ENCODE measurements at places on chromosomes 6 and 20. TPM values are rescaled to one million over a fixed set of nuclear protein-coding genes. Genes with fewer than 3 reads are reported as not detected.

DNA sequence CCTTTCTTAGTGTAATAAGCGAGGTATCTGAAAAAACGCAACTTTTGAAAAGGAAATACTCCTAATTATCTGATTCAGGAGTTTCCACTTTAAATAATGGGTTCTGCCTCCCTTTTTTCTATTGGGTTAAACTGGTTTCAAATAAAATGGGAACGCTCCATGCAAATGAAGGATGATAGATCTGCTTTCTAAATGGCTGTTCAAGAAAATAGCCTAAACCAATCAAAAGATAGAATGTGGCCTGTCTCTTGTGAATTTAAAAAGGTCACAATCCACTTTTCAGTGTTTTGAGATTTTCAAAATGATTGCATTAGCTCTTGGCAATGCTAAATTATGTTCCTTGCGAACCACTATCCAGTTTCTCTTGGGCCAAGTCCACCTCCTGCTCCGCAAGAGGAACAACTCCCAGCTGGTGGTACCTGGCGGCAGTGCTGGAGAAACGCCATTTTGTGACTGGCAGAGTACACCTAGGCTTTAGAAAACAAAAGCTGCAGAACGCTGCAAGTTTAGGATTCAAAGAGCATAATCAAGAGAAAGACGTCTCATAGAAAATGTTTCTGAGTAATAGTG lies 56.7 kb downstream of the TRIM38 start:
- no peak for DNase-seq

DNA sequence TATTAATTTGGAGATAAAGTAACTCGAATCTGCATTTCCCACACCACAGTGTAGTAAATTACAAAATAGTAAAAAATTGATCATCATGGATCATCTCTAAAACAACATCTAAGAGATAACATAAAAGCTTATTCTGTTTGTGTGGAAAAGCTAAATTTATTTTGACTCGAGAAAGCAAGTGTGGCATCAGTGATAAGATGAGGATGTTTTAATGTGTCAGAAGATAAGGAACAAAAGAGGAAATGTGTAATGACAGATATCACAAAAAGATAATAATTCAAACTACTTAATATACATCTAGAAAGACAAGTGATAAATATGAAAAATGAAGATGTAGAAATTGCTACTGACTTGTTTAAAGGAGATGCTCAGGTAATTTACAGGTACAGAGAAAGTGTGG lies 74.1 kb downstream of the DNAH8 start:
- DNase-seq, result no peak

DNA sequence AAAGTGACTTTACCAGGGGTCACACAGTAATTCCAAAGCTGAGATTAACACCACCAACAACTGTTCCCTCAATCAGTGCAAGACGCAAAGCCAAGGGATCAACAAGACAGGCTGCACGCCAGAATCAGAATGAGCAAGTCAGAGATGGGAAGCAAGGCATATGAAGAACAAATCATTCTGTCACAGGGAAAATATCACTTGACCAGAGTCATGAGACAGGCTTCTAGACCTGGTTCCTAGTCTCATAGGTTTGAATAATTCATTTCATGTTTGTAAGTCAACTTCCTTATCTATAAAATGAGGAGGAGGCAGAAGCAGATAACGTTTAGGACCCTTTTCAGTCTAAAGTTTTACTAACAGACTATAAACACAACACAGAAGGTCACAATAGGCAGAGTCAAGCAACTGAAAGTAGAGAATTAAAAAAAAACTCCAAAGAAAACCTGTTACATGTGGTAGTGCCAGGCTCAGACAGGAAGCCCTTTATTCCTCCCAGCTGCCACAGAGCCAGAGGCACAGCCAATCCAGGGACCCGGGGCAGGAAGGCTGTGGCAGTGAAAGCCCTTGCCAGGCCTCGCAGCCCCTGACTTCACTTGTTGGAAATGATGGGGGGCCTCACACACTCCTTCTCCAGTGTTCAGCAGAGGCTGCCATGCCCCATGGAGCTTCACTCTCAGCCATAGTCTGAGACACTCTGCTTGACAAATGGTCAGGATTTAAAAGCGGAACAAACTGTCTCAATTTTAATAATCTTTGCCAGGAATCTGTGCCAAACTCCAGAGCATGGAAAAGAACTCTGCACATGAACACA lies 29.2 kb upstream of the DST start:
- DNase-seq, result peak; percentile 22

DNA sequence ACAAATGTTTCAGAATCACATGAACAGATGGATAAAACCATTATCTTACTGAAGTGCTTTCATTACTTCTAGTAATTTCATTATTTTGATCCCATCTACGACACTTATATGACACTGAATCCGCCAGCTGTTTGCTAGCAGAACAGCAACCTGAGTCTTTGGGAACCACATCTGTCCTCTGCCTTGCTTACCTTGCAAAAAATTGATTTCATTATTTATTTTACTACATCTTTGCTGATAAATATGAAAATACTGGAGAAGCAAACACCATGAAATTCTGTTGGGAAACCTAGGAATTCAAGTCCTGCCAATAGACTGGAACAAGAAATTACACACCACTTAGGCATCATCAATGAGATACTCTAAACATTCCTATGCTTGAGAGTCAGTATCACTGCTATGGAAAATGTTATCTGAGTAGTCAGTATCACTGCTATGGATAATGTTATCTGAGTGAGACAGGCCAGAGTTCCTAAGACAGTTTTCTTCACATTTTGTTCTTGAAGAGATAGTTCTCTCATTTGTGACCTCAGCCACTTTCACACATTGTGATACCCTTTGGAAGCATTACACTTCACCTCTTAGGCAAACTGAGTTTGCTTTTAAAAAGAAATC lies 91.9 kb downstream of the PDE10A start:
- no peak for DNase-seq

DNA sequence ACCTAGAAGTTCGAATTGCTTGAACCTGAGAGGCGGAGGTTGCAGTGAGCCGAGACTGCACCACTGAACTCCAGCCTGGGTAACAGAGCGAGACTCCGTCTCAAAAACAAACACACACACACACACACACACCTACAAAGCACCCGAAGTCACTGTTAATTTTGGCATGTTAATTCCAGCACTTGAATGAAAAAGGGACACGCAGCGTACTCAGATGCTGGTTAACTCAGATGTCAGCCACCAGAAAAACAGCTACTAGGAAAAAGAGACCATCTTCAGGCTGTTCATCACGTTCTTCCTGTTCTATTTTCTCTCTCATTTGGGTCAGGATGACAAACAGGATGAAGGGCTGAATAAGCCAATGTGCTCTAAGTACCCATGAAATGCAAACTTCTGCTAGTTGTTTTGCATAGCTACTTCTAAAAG lies 46.9 kb downstream of the BLOC1S5 start:
- no peak for DNase-seq

DNA sequence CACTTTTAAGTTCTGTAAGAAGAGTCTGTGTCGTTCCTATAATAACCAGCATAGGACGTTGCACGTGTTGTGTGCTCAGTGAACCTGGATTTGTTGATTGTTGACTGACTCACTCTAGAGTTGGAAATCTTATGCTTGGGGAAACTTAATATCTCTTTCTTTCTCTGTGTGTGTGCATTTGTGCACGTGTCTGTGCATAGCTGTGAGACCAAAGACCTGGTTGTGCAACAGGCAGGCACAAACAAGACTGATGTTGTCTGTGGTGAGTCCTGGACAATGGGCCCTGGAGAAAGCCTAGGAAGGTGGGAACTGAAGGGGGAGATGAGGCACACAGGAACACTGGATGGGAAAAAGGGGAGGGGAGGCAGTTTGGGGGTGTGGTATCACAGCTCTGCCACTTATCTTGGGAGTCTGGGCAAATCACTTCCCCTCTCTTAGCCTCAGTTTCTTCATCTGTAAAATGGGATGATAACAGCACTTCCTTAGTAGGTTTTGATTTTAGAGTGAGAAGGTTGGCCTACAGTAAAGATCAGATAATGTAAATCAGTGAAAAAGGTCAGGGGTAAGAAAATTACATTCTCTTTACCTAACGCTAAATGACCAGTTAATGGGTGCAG lies 8.4 kb downstream of the CD40 start:
- DNase-seq, result no peak

DNA sequence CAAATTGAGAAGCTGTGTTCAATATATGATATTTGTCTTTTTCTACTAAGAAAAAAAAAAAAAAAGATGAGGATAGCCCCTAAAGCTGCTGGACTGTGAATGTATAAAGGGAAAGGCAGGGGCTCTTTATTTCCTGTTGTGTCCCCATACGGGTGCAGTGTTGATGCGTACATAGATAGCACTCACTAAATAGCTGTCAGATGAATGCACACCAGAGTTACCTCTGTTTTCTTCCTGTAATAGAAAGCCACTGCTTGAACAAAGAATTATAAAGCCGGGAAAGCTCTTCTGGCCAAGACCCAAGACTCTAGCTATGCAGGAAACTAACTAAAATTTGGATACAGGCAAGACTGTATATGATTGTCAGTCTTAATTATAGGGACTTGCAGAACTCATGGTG lies 260.0 kb downstream of the FARS2 start:
- DNase-seq, result no peak

DNA sequence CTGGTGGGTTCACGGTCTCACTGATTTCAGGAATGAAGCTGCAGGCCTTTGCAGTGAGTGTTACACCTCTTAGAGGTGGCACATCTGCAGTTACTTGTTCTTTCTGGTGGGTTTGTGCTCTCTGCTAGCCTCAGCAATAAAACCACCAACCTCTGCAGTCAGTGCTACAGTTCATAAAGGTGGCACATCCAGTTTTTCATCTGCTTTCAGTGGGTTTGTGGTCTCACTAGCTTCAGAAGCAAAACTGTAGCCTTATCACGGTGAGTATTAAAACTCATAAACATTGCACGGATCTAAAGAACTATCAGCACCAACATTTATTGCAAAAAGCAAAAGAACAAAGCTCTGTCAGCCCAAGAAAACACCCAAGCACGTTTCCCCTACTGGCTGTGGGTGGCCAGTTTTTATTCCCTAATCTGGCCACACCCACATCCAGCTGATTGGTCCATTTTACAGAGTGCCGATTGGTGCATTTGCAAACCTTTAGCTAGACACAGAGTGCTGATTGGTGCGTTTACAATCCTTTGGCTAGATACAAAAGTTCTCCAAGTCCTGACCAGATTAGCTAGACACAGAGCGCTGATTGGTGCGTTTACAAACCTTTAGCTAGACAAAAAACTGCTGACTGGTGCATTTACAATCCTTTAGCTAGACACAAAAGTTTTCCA lies 3.4 kb upstream of the TMEM14C start:
- no peak for DNase-seq

Gene CEP43
- 41.4 TPM for total RNA-seq

Gene HLA-DPA1
- total RNA-seq, result 4.4 TPM

Gene OR2H1
- total RNA-seq, result not detected

Gene UNC5CL
- 0.10 TPM for total RNA-seq
